Stimulated activated CD4-positive, alpha-beta T cell treated with anti-CD3 and anti-CD28 coated beads, Interleukin-1b, Interleukin-23, amount 100 ng/mL, for 24 hours (primary cell): ENCODE measurements at places on chromosomes 5 and 9.

DNA sequence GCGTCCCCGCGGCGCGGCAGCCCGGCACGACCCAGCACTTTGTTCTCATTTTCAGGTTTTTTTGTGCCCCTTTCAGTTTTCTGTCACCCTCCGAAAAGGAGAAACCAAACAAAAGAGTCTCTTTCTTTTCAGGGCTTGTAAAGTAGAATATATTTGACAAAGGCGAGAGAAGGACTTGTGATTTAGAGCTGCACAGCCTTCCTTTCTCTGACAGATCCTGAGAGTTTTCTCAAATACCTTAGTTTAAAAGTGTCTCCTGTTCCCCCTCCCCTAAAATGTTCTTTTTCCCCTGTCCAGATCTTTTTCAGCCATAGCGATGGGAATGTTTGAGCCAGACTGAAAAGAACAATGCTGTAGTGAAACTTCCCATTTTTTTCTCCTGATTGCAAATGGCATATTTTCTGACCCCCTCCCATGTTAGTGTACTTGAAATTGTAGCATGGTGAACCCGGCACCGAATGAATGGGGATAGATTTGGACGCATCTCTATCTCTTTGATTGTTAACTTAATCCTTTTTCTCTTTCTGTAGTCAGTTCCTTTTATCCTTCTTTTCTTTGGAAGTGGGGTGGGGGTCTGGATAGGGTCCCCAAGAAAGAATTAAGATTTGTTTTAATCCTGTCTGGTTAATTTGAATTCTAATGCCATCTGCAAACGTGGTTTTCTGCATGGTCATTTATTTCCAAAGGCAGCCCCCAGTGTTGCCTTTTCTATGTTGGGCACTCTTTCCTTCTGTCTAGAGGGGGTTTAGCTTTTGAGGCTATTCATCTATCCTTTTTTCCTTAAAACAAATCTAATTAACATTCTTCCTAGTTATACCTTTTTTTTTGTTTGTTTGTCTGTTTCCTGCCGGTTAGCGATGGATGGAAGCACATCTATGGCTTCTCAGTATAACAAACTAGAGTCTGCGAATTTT lies 2.2 kb downstream of the ZSWIM6 start:
- DNase-seq: no peak

DNA sequence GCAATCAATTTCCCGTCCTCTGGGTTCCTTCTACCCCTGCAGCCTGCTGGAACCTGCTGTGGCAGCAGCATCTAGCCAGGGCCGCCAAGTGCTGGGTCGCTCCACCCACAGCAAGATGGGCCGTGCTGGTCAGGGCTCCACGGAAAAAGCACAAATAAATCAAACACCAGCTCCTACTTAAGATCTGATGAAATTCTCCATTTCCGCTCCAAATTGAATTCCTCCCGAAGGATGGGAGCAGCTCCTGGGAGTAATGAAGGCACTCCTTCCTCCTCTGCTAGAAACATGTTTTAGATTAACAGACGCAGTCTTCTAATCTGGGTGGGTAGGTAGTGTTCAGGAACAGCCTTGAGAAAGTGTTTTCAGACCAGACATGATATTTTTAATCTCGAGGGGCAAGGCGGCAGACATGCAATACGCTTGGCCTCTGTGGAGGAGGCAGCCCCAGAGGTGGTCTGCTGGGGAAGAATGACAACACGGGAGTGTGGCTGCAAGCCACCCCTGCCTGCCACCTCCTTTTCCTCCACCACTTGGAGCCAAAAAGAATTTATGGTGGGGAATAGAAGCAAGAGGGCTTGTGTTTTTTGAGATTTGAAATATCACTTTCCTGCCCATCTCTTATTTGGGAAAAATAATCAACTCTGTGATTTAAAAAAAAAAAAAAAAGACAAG lies 194.1 kb downstream of the AOPEP start:
- no peak for DNase-seq

DNA sequence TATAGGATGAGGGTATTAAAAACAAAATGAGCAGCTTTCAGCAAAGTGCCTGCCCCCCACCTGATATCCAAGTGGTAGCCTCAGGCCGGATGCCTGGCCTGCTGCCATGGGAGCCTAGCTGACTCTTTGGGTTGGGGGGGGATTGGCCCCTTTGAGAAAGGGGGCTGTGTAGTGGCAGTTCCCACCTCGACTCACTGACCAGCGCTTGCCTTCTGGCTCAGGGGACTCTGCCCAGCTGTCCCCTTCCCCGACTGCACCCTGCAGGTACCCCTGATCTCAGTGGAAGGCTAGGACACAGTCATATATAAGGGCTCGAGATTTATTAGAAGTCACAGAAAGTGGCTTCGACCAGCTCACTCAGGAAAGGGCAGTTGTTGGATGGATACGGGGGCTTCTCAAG lies 1.5 kb upstream of the NEUROG1 start:
- no peak for DNase-seq

DNA sequence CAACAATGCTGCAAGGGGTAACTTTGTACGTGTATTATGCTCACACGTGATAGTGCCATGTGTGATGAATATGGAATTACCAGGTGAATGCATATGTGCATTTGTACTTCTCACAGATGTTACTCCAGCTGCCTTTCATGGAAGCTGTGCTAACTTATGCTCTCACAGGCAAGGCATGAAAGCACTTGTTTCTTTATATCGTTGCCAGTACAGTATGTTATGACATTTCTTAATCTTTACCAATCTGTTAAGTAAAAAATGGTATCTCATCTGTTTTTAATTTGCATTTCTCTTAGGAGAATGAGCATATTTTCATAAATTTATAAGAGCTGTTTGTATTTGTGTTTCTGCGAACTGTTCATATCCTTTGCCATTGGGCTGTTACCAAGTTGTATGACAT lies 311.8 kb upstream of the DMRT1 start:
- DNase-seq: no peak

DNA sequence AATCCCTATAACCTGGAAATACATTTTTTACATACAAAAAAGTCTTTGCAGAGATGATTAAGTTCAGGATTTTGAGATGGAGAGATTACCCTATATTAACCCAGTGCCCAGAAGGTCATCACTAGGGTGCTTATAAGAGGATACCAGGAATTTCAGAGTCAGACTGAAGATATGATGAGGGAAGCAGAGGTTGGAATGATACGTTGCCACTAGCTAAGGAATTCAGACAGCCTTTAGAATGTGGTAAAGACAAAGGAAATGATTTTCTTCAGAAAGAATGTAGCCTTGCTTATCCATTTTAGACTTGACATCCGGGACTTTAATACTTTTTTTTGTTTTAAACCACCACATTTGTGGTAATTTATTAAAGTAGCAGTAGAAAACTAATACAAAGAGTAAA lies 2176.8 kb upstream of the C9orf72 start:
- DNase-seq: no peak

DNA sequence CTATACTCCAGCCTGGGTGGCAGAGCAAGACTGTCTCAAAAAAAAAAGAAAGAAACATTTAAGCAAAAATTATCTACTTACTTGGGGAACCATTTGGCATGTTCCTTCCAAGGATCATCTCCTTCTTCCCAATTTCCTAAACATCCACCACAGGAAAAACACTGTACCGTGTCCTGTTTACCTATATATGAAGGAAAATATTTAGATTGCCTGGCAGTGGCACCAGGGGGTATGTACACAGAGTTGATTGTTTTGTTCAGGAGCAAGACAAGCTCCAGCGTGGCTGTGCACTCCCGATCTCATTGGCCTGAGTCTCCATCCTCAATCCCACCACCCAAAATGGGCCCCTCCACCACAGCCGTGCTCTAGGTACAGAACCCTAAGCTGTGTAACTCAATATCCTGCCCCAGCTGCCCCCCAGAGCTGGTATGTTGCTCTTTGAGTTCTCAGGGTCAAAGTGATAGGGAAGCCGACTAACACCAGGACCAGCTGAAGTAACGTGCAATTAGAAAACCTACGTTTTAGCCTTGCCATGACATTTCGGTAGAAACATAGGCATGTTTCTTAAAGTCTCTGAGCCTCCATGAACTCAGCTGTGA lies 13.8 kb downstream of the NAIP start:
- no peak for DNase-seq

- no peak for DNase-seq
Measured at GRCh38 chr5:59891962-59892643, 1.4 kb downstream of the PDE4D start.

DNA sequence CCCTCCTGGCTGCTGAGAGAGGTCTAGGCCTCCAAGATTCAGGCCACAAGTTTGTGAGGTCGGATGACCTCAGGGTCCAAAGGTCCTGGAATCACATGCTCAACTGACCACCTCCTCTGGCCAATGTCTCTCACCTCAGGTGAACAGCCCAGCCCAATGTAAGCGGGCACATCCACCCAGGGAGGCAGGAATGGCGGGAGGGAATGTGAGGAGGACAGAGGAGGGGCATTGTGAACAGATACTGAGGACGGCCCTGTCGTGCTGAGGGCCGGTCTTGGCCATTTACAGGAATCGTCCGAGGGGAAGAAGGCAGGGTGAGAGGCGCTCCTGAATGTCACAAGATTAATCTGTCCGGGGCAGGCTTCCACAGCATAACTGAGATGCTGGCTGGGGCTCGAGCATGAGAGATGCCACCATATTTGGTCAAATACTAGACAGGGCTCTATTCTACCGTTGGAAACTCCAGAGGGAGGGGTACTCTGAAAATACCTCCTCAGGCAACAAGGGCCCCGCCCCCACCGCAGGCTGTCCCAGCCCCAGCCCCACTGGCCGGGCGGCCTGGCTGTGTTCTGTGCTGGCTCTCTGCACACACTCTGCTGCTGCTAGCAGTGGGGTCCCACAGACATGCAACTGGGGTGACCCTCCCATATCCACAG lies 1.5 kb upstream of the IL17B start:
- no peak for DNase-seq

GRCh38 chr5:149603920-149604319 lies 22.6 kb downstream of the ARHGEF37 start:
- no peak for DNase-seq

- DNase-seq: no peak
Measured at GRCh38 chr5:180769821-180770220, 30.0 kb upstream of the OR2Y1 start.

- no peak for DNase-seq
Measured at GRCh38 chr5:67318746-67319145, 122.1 kb upstream of the CD180 start.

GRCh38 chr5:139275956-139276355 lies 17.6 kb upstream of the MATR3 start:
- no peak for DNase-seq

DNA sequence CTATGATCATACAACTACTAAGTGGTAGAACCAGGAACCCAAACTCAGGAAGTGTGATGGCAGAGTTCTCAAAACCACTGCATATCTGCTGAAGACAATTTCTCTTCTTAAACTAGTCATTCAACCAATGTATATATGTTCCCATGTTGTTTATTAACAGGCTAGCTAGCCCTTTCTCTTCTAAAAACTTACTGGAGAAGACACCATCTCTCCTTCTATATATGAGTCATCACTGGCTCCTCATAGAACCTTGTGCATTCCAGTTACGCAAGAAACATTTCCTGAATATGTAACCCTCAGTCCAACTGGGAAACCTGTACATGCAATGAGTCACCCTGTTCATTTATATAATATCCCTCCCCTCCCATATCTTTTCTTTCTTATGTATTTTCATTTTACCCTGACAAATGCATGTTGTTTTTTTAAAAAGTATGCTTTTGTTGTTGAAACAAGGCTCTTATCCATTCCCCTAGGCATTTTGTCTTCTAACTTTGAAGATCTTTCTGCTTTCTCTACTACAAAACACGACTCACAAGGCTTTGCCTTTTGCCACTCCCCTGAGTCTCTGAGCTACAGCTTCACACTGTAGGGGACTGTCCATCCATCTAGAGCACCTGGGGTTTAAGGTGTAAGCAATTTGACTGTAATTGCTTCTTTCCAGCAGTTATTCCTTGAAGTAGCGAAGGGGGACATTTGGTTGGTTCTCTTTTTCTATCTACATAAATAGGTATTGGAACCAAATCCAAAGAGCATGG lies 119.5 kb downstream of the ANXA1 start:
- DNase-seq: no peak

GRCh38 chr5:173457482-173457881 lies 129.3 kb upstream of the STC2 start:
- no peak for DNase-seq

DNA sequence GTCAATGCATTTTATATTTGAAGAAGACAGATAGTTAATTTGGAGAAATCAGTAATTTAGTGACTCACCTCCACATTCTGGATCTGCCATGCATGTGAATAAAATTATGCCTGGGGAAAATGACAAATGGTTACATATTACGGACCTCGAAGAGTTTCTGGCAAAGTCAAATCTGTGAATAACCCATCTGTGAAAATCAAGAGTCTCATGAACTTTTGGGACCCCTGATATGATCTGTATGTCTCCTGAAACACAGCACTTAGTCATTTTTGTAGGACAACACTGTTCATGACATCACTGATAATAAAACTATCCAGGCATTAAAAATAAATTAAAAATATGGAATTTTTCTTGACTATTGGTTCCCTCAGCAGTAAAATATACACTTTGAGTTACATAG lies 584.5 kb downstream of the TLE4 start:
- no peak for DNase-seq

DNA sequence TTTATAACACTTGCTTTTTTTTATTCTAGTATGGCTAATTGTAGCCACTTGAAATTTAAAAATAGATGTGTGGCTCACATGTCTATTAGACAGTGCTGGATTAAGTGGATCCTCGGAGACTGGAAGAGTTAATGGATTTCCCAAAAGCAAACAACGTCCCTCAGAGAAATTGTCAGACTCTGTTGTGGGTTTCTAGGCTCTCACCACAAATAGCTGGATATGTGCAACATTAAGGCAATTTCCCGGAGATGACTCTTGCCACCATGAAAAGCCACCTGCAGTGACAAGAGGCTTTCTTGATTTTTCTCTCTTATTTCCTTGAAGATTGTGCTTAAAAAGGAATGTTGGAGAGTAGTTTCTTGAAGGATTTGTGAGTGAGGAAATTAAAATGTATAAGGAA lies 43.2 kb downstream of the TMEM167A start:
- DNase-seq: no peak
